Hematopoietic multipotent progenitor cell treated with erythropoietin and hydrocortisone succinate and interleukin-3 and kit ligand, for 6 days (in vitro differentiated cells): ENCODE measurements at places on chromosomes 12 and 14.

GRCh38 chr12:23617749-23618148, 331.7 kb downstream of the SOX5 start:
- DNase-seq = no peak

GRCh38 chr14:100042286-100042685, 22.9 kb upstream of the EVL start:
- no peak for DNase-seq

DNA sequence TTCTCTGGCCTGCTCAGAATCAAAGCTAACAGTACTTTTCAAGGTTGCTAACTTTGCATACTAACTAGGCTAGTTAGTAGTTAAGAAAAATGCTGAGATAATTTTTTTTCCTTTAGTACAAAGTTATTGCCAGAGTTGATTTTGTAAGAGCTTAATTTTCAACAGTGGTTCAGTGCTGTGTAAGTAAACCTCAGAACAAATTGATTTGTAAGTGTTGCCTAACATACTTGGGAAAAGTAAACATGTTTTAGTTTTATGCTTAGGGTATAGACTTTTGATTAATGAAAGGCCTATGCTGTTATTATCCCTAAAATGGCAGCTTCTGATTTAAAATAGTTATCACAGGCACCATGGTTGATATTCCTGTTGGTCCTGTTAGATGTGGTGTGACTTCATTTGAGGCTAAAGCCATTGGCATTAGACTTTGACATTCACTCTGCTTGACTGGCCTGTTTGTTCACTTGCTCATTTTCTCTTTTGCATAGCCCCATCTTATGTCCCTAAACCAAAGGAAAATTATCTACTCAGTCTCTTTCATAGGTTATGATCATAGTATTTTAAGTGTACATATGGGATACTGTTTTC, 5.2 kb downstream of the CMAS start:
- no peak for DNase-seq

GRCh38 chr12:121505513-121505912, 75.3 kb downstream of the KDM2B start:
- DNase-seq = no peak

GRCh38 chr12:46744283-46744682, 81.5 kb downstream of the SLC38A4 start:
- DNase-seq = no peak

- DNase-seq = no peak
These were observed 853.7 kb downstream of the GALC start for GRCh38 chr14:87139299-87139698.

GRCh38 chr14:93456356-93456755, 25.6 kb downstream of the UNC79 start:
- no peak for DNase-seq

- no peak for DNase-seq
These were observed 14.8 kb downstream of the SGPP1 start for GRCh38 chr14:63713058-63713457.

DNA sequence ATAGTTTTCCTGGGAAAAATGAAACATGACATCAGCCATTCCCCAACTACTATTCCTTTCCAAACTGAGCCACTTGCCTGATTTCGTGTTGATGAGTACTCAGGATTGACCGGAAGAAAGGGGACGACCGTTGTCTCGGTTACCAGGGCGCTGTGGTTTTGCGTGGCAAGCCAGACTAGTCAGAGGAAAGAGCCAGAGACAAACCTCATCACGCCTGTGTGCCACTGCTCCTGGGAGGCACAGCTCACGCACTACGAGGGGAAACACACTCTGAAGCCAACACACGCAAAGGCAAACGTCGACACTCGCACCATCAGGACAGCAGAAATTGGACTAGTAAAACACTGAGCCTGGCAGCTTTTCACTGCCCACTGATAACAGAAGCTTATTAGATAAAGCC, 35.0 kb downstream of the GIT2 start:
- no peak for DNase-seq

- peak; percentile 89 for DNase-seq
These were observed 46.3 kb downstream of the PPHLN1 start for GRCh38 chr12:42372154-42372791.

DNA sequence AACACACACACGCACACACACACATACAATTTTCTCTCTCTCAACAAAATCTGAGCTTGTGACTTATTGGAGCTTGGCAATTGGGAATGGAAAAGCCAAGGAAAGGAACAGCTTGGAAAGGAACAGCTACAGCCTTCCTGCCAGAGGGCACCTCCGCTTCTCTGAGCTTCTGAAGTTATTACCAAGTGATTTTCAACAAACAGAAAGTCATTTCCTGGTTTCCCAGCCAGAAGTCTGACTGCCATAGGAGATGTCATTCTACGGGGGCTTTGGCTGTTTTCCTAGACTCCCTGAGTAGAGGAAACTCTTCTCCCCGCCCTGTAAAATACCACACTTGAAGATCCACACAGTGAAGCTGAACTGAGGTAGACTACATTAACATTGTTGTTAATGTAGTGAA, 198.3 kb downstream of the CFAP54 start:
- no peak for DNase-seq

GRCh38 chr14:76919431-76920330, 93.5 kb downstream of the LRRC74A start:
- DNase-seq = peak; percentile 64

GRCh38 chr14:106506881-106507305, 980.5 kb downstream of the TMEM121 start:
- DNase-seq = no peak

GRCh38 chr12:24467226-24467625, 481.7 kb downstream of the BCAT1 start:
- DNase-seq = no peak

DNA sequence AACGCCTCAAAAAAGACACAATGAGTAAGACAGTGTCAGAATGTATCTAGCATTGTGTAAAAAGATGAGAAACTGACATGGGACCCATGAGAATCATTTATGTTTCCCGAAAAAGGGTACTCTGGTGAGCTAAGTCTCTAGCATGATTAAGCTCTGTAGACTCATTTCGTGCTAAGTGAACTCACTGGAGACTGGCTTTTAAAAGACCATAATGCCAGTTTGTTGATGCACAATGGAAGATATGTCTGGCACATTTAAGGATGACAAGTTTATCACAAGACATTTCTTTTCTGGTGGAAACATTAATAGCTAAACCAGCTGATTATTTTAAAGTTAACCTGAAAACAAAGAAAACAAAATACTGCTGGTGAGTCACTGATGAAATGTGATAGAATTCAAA, 233.5 kb downstream of the SLC2A13 start:
- no peak for DNase-seq

GRCh38 chr14:75634848-75635247, 25.8 kb downstream of the ERG28 start:
- no peak for DNase-seq

GRCh38 chr14:73136085-73136386, 271 bp upstream of the PSEN1 start:
- no peak for DNase-seq

GRCh38 chr12:27332407-27332713, 276 bp upstream of the BMAL2 start:
- DNase-seq = no peak
